Stimulated activated CD4-positive, alpha-beta T cell treated with anti-CD3 and anti-CD28 coated beads, Interleukin-2, amount 100 ng/mL, for 4 hours (primary cell): ENCODE measurements at places on chromosomes 11 and 22.

DNA sequence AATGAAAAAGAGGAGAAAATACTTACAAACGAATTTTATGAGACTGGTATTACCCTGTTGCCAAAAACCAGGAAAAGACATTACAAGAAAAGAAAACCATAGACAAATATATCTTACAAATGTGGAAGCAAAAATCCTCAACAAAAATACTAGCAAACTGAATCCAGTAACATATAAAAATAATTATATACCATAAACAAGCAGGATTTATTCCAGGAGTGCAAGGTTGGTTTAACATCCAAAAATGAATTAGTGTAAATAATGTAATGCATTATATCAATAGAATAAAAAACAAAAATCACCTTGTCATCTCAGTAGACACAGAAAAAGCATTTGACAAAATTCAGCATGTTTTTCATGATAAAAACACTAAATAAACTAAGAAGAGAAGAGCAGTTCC lies 7.3 kb downstream of the NF2 start:
- DNase-seq = no peak

GRCh38 chr11:86274503-86274902 lies 27.5 kb upstream of the HIKESHI start:
- DNase-seq = no peak

DNA sequence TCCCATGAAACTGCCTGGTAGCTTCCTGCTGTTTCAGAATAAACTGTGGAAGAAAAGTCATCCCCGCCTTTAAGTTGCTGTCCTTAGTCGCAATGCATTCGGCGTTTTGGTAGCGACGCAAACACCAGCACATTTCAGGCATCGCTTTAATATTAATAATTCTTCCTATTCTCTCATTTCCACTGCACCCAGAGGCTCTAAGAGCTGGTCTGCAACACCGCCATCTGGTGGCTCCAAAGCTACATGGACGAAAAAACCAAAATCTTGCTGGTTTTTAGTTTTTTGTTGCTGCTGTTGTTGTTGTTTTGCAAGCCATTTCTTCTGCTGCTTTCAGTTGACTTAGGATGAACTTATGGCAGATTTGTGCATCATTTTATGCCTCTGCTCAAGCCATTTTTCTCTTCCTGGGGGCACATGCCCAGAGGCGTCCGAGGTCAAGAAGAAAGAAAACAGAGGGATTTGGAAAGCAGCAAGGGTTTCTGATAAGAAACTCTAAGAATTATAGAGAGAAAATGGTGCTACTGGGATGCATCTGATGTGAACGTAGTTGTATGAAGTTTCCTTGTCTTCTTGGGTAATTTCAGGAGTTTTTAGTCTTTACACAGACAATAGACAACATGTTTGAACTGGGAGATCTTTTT lies 345.4 kb upstream of the KIRREL3 start:
- no peak for DNase-seq

DNA sequence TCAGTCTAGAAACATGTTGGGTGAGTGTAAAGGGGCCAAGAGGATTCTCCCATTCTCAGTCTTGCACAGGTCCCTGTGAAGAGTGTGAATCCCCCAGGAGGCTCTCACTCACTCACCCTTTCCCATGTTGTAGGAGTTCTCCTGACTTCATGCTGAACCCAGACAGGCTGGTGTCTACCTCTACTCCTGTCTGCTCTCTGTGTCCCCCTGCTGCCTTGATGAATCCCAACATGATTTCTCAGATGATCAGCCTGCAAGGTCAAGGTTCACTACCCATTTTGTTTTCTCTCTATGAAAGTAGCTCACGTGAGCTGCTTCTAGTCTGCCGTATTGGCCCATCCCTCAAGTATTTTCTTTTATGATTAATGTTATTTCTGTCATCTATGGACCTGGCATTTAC lies 500.6 kb downstream of the ETS1 start:
- no peak for DNase-seq

- DNase-seq = no peak
Observed at GRCh38 chr11:62400760-62401159, 18.1 kb upstream of the SCGB1A1 start.

DNA sequence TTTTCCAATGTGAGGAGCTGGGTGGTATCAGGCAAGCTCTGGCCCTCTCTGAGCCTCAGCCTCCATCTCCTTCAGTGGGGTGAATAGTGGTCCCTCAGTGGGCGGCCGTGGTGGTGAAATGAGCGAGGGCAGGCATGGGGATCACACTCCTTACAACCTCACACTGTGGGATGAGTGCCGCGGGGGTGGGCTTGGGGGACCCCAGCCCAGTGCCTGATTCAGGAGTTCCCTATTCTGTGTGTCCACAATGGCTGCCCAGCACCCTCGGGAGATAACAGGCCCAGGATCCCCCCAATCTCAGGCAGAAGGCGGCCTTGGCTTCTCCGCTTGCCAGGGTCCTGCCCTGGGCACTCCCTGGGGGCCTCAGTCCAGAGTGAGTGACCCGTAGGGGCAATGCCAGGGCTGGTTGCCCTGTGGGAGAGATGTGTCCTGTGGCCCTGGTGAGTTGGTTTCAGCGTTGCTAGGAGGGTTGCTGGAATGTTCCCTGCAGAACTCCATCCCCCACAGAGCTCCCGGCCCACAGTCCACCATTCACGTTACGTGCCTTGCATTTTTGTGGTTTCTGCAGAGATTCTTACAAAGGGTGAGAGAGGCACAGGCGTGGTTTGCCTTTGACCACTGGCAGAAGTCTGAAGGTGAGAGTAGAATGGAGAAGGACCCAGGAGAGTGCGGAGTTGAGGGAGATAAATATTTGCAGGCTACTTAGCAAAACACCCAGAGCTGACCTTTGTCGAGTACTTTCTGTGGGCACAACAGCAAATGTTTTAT lies 2.9 kb downstream of the ALDH3B1 start:
- DNase-seq = no peak

GRCh38 chr11:76955459-76956114 lies 78.6 kb upstream of the B3GNT6 start:
- DNase-seq = no peak

DNA sequence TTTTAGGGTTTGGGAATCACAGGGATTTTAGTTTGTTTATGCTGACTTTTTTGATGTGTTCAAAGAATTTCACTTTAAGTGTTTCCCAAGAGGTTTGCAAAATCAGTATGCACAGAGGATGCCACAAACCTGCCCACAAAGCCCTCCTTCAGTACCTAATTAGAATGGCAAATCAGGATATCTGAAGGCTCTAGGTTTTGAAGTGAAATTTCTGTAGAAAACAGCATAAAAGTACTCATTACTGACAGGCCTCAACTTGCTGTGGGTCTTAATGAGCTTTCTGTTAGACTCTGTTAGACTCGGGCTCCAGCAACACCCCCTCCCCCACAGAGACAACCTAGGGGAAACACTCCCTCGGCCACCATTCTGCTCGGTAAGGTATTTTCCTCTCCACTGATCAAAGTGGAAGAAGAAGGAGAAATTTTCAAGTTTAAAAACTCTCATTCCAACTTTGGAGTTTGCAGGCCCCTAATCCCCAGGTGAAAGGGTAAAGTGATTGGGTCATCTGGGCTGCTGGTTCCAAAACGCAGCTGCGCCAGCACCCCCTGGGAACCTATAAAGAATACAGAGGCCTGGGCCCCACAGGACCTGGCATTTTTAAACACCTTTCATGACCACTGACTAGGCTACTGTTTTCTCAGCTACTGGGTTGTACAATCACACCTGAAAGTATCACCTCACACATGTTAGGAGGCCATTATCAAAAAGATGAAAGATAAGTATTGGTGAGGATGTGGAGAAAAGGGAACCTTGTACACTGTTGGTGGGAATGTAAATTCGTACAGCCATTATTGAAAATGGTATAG lies 67.5 kb downstream of the PLEKHA7 start:
- DNase-seq = no peak

DNA sequence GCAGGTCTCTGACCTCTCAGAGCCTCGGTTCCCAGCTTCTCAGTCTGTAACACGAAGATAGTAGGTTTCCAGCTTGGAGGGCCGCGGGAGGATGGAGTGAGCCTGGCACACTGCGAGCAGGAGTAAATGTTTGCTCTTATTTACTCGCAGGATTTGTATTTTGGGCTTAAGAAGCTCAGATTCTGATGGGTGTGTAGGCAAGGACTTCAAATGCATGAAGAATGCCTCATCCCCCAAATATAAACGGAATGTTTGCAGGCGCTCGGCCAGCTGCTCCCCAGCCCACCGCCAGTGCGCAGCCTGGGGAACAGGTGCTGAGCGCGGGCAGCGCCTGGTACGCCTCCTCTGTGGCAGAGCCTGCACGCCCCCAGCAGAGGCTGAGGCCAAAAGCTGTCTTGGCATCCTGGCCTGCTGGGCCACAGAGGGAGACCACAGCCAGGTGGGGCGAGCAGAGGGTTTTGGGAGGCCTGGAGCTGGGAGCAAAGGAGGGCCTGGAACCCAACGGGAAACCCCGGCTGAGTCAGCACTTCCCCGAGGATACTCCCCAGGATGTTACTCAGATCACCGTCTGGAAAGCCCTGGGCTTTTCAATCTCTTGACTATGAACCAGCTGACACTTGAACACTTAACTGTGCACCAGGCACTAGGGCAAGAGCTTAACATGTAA lies 9.4 kb downstream of the EHD1 start:
- no peak for DNase-seq

- DNase-seq = no peak
Observed at GRCh38 chr22:26709617-26710390, 52.4 kb downstream of the MIAT start.

GRCh38 chr11:58575377-58576020 lies at the start of gene LPXN:
LPXN (minus strand) TSS chr11:58575856; CDS start chr11:58575772, 84 bp downstream.
- DNase-seq = no peak

GRCh38 chr11:69437001-69437875 lies 44.2 kb upstream of the LINC01488 start:
- no peak for DNase-seq

DNA sequence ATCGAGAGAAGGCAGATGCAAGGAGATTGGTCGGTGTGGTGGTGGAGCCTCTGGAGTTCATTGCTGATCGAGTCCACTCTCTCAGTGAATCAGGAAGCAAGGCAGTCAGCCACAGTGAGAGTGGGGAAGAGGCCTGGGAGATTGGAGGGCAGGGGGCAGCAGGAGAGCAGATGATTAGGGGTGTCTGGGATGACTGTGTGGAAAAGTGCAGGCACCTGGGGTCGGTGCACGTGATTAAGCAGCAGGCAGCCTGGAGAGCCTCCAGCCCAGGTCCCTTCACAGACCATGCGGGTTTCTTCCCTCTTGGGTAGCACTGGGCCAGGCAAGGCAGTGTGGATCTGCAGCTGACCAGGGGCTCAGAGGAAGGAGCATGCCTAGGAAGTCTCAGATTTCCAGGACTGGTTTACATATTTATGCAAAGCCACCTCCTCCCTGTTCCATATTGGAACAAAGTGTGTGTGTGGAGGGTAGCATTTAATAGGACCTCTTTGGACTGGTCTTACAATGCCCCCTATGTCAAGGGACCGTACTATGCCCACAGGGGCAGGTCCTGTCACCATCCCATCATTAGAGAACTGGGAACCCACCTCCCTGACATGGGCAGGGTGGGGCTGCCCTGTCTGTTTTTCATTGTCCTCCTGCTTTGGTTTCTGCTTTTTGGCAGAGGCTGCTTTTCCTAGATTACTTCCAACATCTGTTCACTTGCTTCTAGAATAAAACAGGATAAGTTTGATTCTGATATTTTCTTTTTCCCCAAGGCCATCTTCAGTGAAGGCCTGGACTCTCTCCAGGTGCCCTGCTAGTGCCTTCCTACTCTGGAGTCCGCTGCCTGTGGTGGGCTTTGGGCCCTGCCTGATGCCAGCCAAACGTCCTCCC lies 14.0 kb upstream of the GDPD5 start:
- DNase-seq = no peak

- DNase-seq = no peak
Observed at GRCh38 chr11:36713715-36714114, 115.7 kb upstream of the RAG2 start.

- no peak for DNase-seq
Observed at GRCh38 chr11:47233989-47234668, 14.5 kb downstream of the ACP2 start.
